ENCODE measurements at places on chromosomes 12 and 14. TPM values are rescaled to one million over a fixed set of nuclear protein-coding genes. Genes with fewer than 3 reads are reported as not detected.

The NYNRIN gene
- polyA plus RNA-seq = 2.4 TPM

The SPX gene
- polyA plus RNA-seq = 0.15 TPM

The CD4 gene
- 0.60 TPM for polyA plus RNA-seq

The CAPZA3 gene
- not detected for polyA plus RNA-seq

The MORN3 gene
- 0.01 TPM for polyA plus RNA-seq

The CCDC85C gene
- 15.1 TPM for polyA plus RNA-seq

The KRT78 gene
- not detected for polyA plus RNA-seq
